ENCODE measurements at places on chromosomes 1 and 21. TPM values are rescaled to one million over a fixed set of nuclear protein-coding genes. Genes with fewer than 3 reads are reported as not detected.

GRCh38 chr1:111133866-111134265 lies 6.0 kb downstream of the DRAM2 start:
- no peak for DNase-seq

DNA sequence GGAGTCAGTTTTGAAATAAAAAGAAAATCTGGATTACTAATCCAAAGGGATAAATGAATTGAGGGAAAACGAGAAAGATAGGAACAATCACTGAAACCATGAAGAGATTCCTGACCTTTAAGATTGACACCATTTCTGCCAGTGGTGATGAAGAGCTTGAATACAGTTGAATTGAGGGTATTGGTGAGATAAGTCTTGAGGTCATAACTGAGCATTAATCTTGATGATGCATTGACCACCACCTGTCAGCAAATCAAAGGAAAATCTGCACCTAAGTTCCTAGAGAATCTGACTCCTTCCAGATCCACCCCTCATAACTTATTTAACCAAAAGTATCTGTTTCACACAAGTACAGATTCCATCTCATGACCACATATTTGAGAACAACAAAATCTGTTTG lies 21.6 kb downstream of the RPS27 start:
- no peak for DNase-seq

PLEKHO1 gene
- 37.8 TPM for total RNA-seq

SNIP1 gene
- 12.8 TPM for total RNA-seq

- peak; percentile 4 for DNase-seq
Observed at GRCh38 chr21:42581993-42582786, 68.5 kb downstream of the SLC37A1 start.

GRCh38 chr1:110035236-110035752 lies 870 bp downstream of the STRIP1 start:
- no peak for DNase-seq

GRCh38 chr1:212950243-212951125 lies at the start of gene VASH2:
VASH2 (plus strand) TSS chr1:212950541; CDS start chr1:212951543, 1,002 bp downstream.
- DNase-seq, result peak; percentile 75

DNA sequence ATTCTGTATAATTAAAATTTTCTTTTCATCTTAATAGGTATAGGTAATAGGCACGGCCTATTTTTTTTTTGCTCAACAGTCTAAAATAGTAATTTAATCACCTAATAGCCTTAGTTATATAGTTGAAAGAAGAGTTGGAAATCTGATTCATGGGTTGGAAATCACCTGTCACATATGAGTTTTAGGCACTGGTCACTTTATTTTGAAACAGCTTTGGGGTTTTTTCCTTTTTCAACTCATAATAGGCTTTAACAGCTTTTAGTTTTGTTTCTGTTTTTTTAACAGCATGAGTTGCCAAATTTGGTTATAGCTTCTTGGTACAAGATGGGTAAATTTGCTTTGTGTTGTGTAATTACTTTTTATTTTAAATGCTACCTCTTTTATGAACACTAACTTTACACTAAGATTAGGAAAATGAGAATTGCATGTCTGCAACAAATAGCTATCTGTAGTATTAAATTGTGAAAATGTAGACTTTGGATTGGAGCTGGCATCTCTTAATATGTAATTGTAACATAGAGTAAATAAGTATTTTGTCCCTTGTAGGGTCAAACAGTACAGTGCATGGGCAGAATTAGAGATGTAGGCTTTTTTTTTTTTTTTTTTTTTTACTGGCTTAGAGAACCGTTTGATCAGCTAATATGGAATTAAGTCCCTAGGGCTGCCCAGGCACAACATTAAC lies 109.8 kb downstream of the OSBPL9 start:
- no peak for DNase-seq

GRCh38 chr1:10459184-10459583 lies 9.4 kb downstream of the CORT start:
- DNase-seq, result no peak

GRCh38 chr1:101291562-101292380 lies 55.0 kb downstream of the S1PR1 start:
- DNase-seq, result no peak

DNA sequence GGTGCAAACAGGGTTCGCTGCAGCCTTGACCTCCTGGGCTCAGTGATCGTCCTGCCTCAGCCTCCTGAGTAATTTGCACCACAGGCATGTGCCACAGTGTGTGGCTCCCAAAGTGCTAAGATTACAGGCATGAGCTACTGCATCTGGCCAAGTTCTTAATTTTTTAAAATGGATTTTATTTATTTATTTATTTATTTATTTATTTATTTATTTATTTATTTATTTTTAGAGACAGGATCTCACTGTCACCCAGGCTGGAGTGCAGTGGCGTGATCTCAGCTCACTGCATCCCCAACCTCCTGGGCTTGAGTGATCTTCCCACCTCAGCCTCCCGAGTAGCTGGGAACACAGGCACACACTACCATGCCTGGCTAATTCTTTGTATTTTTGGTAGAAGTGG lies 54.7 kb downstream of the KIF1B start:
- no peak for DNase-seq

DNA sequence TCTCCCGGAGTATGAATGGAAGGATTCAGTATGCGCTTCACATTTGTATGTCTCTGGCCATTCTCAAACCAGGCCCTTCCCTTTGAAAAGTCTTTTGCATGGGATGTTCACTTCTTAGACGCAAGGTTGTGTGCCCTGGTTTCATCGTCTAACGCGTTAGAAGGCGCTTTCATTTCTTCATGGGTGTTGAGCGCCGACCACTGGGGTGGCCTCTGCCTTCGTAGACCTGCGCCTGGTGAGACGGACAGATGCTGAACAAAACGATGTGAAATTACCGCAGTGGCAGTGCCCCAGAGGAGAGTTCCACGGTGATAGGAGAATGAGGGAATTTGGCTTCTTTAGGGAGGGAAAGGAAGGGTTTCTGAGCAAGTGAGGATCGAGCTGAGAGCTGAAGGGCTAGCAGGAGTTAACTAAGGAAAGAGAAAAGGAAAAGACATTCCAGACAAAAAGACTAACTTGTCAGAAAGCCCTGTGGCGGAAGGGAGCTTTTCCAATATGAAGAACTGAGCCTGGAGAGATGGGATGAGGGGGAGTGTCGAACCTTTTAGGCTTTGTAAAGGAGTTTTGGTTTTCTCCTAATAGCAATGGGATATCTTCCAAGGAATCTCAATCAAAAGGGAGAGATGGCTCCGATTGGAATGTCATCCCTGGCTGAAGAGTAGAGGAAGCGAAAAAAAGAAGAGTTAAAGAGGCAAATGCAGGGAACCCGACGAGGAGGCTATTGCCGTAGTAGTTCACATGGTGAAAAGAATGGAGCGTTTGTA lies 951 bp downstream of the GGPS1 start:
- peak; percentile 51 for DNase-seq

- no peak for DNase-seq
Observed at GRCh38 chr1:87720561-87720960, 391.9 kb downstream of the LMO4 start.

DNA sequence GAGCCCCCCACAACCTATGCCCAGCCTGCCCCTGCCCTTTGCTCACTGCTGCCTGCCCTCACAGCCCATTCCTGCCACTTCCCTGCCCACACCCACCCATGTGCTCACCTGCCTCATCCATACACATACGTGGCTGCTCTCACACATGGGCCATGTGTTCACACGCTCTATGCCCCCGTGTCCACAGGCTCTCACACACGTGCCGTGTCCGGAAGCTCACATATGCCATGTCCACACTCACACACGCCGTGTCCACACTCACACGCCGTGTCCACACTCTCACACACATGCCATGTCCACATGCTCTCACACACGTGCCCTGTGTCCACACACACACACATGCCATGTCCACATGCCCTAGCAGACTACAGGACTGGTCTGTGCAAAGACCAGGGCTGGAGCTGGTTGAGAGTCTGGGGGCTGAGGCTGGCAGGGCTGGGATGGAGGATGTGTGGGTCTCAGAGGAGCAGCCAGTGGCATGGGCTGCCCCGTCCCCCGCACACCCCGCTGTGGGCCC lies 583 bp upstream of the RNF223 start:
- DNase-seq, result no peak

DNA sequence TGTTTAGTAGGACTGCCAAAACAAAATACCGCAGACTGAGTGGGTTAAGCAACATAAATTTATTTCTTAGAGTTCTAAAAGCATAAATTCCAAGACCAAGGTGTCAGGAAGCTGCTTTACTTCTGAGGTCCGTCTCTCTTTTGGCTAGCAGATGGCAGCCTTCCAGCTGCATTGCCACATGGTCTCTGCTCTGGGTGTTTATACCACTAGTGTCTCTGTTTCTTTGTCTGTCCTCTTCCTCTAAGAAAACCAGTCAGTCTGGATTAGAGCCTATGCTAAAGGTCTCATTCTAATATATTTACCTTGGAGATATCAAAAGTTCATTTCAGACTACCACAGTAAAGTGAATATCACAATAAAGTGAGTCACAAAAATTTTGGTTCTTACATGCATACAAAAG lies 519.8 kb downstream of the COL11A1 start:
- DNase-seq, result no peak

OR2G6 gene
- total RNA-seq, result not detected

- peak; percentile 97 for DNase-seq
Observed at GRCh38 chr1:9129266-9130041, 552 bp upstream of the GPR157 start.

DNA sequence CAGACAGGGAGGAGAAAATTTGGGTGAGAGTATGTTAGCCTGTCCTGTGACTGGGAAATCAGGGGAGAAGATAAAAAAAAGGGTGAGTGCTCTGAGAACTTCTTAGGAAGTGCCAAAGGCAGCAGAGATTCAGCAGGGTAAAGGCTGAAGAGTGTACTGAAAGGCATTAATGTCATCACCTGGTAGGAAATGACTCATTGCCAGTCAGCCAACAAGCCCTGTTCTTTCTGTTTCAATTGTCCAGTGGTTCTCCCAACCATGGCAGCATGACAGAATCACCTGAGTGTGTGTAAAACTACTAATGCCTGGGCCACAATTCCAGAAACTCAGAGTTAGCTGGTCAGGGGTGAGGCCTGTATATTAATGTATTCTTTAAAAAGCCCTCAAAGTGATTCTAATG lies 83.5 kb downstream of the INTS7 start:
- DNase-seq, result no peak

GRCh38 chr1:67666636-67667035 lies 18.4 kb upstream of the GADD45A start:
- no peak for DNase-seq

DNA sequence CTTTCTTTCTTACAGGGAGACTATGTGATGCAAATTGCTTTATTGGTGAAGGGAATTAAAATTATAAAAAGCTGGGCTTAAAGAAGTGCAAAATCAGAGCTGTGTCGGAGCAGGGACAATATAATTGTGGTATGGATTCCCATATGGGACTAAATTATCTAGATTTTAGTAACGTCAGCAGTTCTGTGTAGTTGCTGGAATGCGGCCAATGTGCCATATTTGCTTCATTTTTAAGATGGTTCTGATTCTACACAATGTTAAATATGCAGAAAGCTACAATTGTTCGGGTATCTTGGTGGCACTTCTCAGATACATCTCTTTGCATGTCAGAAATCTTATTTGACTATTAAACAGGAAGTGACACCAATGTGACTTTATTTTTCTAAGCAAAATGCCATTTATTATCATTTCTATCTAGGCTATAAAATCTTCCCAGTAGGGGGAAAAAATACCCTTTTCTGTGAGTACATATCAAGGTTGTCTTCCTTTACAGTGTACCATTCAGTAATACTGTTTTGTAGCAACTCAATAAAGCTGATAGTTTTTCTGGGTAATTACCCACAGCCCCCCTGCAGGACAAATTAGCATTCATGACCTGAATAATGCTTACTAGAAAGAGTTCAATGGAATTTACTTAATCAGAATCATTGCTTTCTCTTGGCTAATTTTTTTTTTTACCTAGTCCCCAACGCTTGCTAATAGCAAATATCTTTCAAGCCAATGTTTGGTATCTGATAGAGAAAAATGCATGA lies 288.3 kb upstream of the ADGRL2 start:
- no peak for DNase-seq

SPRR2A gene
- total RNA-seq, result not detected

- DNase-seq, result no peak
Observed at GRCh38 chr1:23237508-23237907, 20.2 kb upstream of the HTR1D start.

GRCh38 chr1:207962716-207963426 lies 51.9 kb upstream of the CD34 start:
- DNase-seq, result peak; percentile 67

GRCh38 chr1:155011437-155012025 lies 8.9 kb downstream of the ZBTB7B start:
- no peak for DNase-seq

- DNase-seq, result no peak
Observed at GRCh38 chr1:117661027-117661426, 55.2 kb downstream of the TENT5C start.

DNA sequence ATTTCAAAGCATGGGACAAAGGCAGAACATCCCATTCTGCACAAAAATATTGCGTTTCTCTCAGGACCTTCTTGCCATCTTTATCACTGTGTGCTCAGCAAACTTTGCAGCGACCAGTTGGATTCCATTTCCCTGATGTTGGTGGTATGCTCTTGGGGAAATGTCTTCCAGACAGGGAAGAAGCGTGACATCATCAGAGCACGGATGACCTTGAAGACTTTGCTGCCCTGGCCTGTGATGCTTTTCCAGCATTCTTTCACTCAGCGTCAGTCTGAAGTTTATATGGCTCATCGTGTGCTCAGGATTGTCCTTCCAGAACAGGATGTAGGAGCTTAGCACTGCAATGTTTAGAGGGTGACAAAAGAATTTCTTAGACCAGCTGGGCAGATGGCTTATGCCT lies 131.4 kb upstream of the F3 start:
- no peak for DNase-seq

DNA sequence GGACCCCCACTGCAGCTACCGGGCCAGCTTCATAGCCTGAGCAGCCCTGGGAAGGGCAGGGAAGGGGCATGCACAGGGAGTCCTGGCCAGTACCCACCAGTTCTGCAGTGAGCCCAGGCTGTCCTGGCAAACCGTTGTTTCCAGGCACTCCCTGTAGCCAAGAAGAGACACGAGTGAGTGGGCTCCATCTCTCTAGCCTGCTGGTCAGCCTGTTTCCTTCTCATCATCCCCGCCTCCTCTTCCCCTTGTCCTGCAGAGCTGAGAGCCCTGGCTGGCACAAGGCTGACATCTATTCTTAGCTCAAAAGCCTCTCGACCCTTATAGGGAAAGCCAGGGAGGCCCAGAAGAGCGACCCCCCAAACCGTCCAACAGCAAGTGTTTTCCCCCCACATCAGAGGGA lies 28.7 kb downstream of the COL16A1 start:
- no peak for DNase-seq

DNA sequence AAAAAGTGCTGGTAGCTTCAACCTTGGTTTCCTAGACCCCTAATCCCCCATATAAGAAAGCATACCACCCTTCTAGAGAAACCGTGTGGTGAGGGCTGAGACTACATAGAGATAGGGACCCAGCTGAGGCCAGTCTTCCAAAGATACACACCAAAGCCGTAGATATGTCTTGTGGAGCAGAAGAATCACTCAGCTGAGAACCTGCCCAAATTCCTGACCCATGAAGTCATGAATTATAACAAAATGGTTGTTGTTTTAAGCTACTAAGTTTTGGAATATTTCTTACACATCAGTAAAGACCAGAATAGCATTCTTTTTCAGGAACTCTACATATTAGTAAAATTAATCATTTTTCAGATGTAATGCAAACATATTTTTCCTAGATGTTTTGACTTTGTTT lies 3.3 kb upstream of the SNRPE start:
- DNase-seq, result no peak

SUSD4 gene
- not detected for total RNA-seq
